ENCODE measurements at places on chromosomes 3 and 15. TPM values are rescaled to one million over a fixed set of nuclear protein-coding genes. Genes with fewer than 3 reads are reported as not detected.

The HESX1 gene
- total RNA-seq, result 0.55 TPM

The ZNF385D gene
- not detected for total RNA-seq

The HTR3E gene
- total RNA-seq, result not detected

The ZIC4 gene
- not detected for total RNA-seq

The TMEM266 gene
- total RNA-seq, result not detected

The CCDC14 gene
- 10.8 TPM for total RNA-seq

The MKRN3 gene
- total RNA-seq, result 0.80 TPM

All from hair follicular keratinocyte (primary cell).